Natural killer cell (primary cell): ENCODE measurements at places on chromosomes 16 and 17. TPM values are rescaled to one million over a fixed set of nuclear protein-coding genes. Genes with fewer than 3 reads are reported as not detected.

DNA sequence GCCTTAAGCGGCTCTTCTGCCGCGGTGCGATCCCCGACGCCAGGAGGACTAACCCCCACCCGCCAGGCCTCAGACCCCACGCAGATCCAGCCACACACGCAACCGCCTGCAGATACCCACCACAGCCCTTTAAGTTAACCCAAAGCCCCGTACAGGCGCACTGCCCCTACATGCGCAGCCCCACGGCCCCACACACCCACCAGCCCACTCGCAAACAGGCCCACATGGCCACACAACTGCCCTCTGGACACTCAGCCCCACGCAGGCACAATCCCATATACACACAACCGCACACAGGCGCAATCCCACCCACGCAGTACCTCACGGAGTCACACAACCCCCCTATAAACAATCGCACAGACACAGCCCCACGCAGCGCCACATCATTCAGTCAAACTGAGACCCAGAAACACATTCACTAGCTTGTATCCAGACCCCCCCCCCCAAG is 41.7 kb downstream of the RAI1 start:
- peaks cover 2% of the 10 kb centered on the region for H3K36me3 ChIP-seq
- H3K4me1 ChIP-seq = peaks cover 38% of the 10 kb centered on the region
- H3K27me3 ChIP-seq = peaks cover 8% of the 10 kb centered on the region
- no peak overlapping the region for H3K27ac ChIP-seq

GRCh38 chr16:83302853-83303252 is 504.9 kb upstream of the HSBP1 start:
- DNase-seq = no peak
- no peak overlapping the region for H3K27ac ChIP-seq
- H3K27me3 ChIP-seq = no peaks in the 10 kb centered on the region
- no peak overlapping the region for H3K4me3 ChIP-seq

Gene TP53TG3
- total RNA-seq = not detected

DNA sequence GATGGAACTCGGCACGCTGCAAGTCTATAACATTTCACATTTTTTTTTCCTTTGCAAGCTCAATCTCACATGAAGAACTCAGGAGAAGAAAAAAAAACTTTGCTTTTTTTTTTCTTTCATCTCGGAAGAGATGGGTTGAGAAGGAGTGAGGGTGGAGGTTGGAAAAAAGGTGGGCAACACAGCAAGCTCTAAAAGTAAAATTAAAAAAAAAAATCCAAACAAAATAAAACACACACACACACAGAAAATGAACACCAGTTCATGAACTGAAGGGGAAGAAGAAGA is 2.5 kb downstream of the MAF start:
- no peaks in the 10 kb centered on the region for H3K27me3 ChIP-seq
- H3K4me3 ChIP-seq = peak overlapping the region; percentile 74
- no peak overlapping the region for H3K27ac ChIP-seq
- H3K36me3 ChIP-seq = no peaks in the 10 kb centered on the region
- peaks cover 26% of the 10 kb centered on the region for H3K4me1 ChIP-seq

DNA sequence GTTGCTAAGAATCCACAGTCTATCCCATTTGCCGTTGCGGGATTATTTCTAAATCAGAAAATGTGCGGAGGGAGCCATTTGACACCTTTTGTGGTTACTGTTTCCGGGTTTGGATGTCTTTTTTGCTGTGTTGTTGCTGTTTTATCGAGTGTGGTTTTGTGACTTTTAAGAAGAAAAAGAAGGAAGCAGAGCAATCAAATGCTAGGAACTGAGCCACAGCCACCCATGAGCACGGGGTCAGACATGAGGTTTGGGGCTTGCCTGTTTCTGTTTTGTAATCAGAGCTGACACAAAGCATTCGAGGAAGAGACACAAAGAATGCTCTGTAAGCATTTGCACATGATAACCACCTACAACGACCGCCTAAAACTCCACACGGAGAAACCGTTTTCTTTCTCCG is 53.1 kb upstream of the CHMP6 start:
- H3K27me3 ChIP-seq = no peaks in the 10 kb centered on the region
- peak; percentile 70 for DNase-seq
- no peak overlapping the region for H3K4me3 ChIP-seq
- peaks cover 36% of the 10 kb centered on the region for H3K4me1 ChIP-seq
- H3K36me3 ChIP-seq = peaks cover 2% of the 10 kb centered on the region

Gene CDRT4
- total RNA-seq = 5.5 TPM

DNA sequence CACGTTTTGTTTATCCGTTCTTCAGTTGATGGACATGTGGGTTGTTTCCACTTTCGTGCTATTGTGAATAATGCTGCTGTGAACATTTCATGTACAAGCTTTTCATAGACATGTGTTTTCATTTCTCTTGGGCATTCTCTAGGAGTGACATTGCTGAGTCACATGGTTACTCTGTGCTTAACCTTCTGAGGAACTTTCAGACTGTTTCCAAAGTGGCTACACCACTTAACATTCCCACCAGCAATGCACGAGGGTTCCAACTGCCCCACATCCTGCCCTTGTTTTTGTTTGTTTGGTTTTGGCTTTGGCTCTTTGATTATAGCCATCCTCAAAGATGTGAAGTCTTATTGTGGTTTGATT is 14.2 kb upstream of the PEMT start:
- H3K4me3 ChIP-seq = no peak overlapping the region
- no peak overlapping the region for H3K27ac ChIP-seq
- no peaks in the 10 kb centered on the region for H3K27me3 ChIP-seq
- no peaks in the 10 kb centered on the region for H3K36me3 ChIP-seq
- no peaks in the 10 kb centered on the region for H3K4me1 ChIP-seq

DNA sequence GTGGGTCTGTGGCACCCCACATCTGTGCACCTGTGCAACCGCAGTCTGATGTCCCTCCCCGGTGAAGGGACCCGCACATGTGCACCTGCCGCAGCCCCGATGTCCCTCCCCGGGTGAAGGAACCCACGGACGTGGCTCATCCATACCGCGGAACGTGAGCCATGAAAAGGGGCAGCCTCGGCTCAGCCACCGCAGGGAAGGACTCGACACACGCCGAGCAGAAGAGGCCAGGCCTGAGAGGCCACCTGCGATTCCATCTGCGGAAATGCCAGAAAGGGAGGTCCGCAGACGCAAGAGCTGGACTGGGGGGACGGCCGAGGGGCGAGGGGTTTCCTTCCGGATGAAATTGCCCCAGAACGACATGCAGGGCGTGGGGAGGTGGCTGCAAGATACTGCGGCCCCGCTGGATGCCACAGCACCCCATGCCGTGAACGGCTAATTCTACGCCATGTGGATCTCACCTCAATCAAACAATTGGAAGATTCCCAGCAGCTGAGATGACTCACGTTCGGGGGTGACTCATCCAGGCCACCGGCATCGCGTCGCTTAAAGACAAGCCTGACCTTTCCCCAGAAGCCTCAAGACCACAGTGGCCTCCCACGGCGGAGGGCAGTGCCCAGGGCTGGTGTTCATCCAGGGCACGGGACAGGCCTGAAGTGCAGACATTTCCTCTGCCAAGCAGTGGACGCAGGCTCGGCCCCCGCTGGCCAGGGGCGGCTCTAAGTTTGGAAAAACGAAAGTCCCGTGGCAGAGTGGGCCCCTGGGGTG is 21.0 kb downstream of the SOX8 start:
- no peaks in the 10 kb centered on the region for H3K36me3 ChIP-seq
- H3K27me3 ChIP-seq = no peaks in the 10 kb centered on the region
- no peak overlapping the region for H3K4me3 ChIP-seq
- DNase-seq = peak; percentile 69
- peaks cover 38% of the 10 kb centered on the region for H3K4me1 ChIP-seq

DNA sequence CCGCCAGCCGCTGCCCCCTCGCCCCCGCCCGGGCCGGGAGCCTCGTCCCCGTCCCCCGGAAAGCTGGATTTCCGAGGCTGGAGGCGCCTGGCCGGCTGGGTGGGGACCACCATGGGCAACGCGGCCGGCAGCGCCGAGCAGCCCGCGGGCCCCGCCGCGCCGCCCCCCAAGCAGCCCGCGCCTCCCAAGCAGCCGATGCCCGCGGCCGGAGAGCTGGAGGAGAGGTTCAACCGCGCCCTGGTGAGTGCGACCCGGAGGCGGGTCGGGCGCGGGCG is 266 bp downstream of the FMNL1 start:
- H3K4me3 ChIP-seq = peak overlapping the region; percentile 92
- H3K27me3 ChIP-seq = no peaks in the 10 kb centered on the region
- peak overlapping the region; percentile 94 for H3K27ac ChIP-seq
- peaks cover 68% of the 10 kb centered on the region for H3K4me1 ChIP-seq
- no peak for DNase-seq
- H3K36me3 ChIP-seq = no peaks in the 10 kb centered on the region

DNA sequence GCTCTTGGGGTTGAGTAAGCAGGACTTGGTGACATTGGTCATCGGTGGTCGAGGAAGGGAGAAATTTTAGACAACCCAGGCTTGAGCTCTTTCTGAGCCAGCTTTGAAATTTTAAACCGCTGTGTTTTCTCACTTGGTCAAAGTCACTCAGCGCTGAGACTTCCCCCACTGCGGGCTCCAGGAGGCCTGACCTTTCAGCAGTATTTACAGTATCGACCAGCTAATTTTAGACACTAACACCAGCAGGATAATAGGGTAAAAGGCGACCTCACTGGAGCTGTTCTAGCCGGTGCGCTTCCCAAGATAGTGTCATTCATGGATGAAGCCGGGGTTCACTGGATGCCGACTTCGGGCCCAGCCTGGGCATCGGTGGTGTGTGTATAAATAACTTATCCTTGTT is 29.7 kb upstream of the WSCD1 start:
- no peaks in the 10 kb centered on the region for H3K36me3 ChIP-seq
- H3K27ac ChIP-seq = no peak overlapping the region
- no peak for DNase-seq
- no peak overlapping the region for H3K4me3 ChIP-seq
- H3K4me1 ChIP-seq = no peaks in the 10 kb centered on the region

Gene ALOX12
- total RNA-seq = 2.4 TPM

Gene FSCN2
- total RNA-seq = 0.26 TPM

Gene CLEC18A
- 2.7 TPM for total RNA-seq

DNA sequence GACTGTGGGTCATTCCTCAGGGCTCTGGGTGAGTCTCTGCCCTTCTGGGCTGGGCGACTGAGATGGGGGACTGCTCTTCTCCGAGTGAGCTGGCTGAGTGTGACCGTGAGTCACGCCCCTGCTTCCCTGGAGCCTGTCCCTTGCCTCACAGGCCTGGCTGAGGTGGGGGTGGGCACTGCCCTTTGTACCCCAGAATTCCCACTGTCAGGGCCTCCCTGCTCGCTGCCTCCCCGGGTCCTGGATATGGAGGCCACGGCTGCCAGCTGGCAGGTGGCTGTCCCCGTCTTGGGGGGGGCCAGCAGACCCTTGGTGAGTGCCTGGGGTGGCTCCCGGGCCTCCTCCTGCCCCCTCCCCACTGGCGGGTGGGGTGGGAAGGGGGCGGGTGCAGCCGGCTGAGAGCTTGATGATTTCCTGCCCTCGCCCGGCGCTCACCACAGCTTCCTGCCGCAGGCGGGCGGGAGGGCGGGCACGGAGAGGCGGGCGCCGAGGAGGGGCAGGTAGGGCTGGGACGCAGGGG is at the start of gene LAT:
Gene LAT (plus strand): TSS at position 434 of the 517 bp plus-strand sequence. CDS start 366 bp downstream, outside the sequence.
- peaks cover 49% of the 10 kb centered on the region for H3K36me3 ChIP-seq
- peak within 1 kb of the TSS; percentile 70 for H3K4me3 ChIP-seq
- H3K27me3 ChIP-seq = no peaks in the 10 kb centered on the region
- peaks cover 73% of the 10 kb centered on the region for H3K4me1 ChIP-seq
